NCI-H2227 treated with DMSO at 0.1 percent for 48 hours (cell line): ENCODE measurements at places on chromosomes 12 and 14.

- no peak for DNase-seq
Measured at GRCh38 chr12:55019784-55020183, at the start of gene NEUROD4. Gene NEUROD4, plus strand, starts transcription at chr12:55019974. Its CDS starts 6,466 bp downstream, at chr12:55026440.

- DNase-seq = no peak
Measured at GRCh38 chr14:68255693-68256178, 436.2 kb downstream of the RAD51B start.

DNA sequence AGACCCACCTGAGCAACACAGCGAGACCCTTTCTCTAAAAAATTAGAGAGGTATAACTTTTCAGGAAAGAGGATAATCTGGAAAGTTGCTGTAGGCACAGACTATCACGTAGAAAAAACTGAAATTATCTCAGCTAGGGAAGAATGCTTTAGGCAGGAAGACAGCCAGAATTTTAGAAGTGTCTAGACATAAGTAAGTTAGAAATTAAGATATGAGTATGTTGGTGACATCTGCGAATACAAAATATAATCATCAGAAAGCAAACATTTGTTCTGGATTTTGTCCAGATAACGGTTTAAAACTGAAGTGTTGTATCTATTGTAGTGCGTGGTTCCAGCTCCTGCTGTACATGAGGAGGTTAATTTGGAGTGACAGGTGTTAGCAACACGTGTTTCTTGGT is 123.2 kb downstream of the FBXL14 start:
- no peak for DNase-seq

DNA sequence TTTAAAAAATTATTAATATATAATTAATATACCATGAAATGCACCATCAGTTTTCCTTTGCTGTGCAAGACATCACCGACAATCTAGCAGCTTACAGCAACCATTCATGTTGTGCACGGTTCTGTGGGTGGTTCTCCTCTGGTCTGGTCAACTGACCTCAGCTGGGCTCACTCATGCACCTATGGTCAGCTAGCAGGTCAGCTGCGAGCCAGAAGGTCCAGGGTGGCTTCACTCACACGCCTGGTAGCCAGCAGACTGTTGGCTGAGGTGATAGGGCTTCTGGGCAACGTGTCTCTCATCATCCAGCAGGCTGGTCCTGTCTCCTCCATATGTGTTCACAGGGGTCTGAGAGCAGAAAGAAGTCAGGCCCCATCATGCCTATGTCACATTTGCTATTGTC is 210.4 kb downstream of the KIF26A start:
- DNase-seq = no peak

DNA sequence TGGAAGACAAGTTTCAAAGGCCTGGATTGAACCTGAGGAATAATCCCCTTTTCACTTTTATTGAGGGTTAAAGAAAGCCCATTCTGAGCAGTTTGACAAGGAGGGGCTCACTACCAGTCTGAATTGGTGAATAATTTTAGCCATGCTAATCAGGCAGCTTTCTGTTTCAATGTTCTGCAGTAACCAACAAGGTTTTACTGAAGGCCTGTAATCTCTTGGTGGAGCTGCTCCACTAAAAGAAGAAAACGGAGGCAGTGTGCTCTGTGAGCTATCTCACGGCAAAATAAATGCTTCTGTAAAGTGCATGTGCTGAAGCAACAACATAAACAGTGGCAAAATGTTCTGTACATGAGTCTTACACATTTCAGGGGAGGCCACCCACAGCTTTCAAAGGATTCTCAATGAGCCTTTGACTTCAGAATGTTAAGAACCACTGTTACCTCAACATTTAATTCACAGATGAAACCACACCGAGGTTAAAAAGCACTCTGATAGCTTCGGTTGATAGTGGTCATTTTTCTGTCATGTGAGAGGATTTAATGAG is 111.2 kb downstream of the LRIG3 start:
- DNase-seq = no peak

DNA sequence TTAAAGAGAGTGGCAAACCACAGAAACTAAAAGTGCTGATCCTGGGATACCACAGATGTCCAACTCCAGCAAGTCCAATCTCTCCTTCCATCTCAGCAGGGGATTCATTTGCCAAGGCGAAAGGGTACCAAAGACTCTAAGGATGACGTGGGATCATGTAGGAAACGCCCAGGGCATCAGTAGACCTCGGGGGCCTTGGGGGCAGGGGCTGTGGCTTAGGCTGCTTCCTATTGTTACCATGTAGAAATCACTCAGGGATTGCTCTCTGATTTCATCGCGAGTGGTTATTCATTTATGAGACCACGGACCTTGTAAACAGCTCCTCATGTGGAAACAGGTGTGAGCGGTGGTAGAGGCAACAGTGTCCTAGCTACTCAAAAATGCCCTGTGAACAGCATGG is 149.3 kb upstream of the FKBP4 start:
- DNase-seq = no peak
